ENCODE measurements at places on chromosomes 3 and 15.

DNA sequence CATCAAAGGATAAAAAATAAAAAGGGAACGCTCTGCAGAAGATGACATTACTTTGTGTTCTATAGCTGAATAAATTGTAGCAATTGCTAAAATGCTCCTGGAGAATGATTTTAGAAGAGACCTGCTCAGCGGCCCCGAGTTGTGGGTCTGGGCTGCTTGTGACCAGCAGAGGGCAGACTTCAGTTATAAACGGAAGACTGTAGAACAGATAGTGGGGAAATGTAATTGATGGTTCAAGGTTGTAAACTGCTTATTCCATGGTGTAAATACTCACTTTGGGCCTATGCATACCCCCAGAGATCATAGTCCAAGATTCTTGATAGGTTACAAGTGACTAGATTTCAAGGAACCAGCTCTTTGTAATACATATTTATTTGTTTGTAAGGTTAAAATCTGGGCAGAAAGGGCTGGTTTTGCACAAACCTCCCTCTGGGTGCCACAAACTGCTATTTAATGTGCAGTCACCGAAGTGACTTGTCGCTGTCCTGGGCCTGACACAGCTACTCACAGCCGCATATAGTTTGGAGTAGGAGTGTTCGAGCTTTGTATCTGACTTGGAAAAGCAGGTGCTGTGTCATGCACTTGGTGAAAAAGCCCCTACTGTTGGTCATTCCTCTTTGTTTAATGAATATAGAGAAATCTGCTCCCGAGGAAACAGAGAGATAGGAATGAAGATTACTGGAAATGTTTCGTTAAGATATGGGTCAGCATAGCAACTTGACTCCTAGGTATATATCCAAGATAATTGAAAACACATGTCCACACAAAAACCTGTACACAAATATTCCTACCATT, 34.7 kb upstream of the NDUFB4 start:
- no peak for DNase-seq

GRCh38 chr3:46500656-46501635, 3.2 kb downstream of the RTP3 start:
- no peak for DNase-seq

- peak; percentile 19 for DNase-seq
Observed at GRCh38 chr3:178583963-178584575, 47.8 kb downstream of the KCNMB2 start.

- no peak for DNase-seq
Observed at GRCh38 chr15:33894193-33894592, 74.1 kb upstream of the CHRM5 start.

DNA sequence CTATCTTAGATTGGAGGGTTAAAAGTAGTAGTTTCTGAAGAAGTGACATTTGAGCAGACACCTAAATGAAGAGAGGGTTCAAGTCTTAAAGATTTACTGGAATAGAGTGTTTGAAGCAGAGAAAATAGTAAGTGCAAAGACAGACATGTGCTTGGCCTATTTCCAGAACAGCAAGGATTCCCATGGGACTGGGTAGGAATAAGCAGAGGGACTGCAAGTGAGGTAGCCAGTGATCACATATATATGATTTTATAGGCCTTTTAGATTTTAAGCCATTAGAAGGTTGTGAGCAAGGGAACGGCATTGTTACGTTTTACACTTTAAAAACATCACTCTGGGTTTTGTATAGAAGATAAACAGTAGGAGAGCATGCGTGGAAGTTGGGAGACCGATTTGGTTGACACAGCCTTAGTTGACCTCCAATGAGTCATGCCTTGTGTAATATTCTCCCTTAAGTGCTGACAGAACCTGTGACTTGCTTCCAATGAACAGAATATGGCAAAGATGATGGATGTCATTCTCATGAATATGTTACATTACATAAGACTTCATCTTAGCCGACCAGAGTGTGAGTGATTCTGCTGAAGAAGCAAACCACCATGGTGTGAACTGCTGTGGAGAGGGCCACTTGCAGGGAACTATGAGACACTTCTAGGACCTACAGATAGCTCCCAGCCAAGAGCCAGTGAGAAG, 37.1 kb upstream of the SLC4A7 start:
- DNase-seq, result no peak

DNA sequence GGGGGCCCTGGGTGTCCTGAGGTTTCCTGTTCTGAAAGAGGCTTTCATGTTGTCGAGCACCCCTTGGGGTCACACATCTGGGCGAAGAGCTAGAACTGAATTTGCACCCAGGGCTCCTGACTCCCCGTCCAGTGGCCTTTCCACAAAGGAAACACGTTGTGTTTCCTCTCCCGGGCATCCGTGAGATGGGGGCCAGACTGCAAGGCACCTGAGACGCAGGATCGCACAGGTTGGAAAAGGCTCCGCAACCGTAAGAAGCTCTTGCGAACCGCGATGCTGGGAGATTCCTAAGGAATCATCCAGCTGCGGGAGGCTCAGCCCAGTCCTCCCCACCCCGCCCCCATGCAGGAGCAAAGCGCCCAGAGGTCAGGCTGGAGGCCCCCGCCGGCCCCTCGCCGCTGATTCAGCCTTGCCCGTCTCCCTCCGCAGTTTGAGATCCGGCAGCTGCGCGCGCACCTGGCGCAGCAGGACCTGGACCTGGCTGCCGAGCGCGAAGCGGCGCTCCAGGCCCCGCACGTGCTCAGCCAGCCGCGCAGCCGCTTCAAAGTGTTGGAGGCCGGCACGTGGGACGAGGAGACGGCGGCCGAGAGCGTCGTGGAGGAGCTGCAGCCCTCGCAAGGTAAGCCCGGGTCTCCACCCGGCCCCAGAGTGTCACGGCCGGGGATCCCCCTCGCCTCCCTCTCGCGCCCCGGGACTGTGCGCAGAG, 119.6 kb downstream of the ETFA start:
- no peak for DNase-seq

DNA sequence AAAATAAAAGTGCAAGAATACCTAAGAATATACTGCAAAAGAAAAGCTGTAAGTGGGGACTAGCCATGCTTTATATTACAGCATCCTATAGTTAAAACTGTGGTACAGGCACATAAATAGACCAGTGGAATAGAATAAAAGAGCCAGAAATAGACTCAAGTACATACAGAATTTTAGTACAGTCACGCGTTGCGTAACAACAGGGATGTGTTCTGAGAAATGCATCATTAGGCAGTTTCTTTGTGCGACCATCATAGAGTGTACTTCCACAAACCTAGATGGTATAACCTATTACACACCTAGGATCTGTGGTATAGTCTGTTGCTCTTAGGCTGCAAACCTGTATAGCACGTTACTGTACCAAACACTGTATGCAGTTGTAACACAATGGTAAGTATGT, 61.8 kb downstream of the PCCB start:
- no peak for DNase-seq

DNA sequence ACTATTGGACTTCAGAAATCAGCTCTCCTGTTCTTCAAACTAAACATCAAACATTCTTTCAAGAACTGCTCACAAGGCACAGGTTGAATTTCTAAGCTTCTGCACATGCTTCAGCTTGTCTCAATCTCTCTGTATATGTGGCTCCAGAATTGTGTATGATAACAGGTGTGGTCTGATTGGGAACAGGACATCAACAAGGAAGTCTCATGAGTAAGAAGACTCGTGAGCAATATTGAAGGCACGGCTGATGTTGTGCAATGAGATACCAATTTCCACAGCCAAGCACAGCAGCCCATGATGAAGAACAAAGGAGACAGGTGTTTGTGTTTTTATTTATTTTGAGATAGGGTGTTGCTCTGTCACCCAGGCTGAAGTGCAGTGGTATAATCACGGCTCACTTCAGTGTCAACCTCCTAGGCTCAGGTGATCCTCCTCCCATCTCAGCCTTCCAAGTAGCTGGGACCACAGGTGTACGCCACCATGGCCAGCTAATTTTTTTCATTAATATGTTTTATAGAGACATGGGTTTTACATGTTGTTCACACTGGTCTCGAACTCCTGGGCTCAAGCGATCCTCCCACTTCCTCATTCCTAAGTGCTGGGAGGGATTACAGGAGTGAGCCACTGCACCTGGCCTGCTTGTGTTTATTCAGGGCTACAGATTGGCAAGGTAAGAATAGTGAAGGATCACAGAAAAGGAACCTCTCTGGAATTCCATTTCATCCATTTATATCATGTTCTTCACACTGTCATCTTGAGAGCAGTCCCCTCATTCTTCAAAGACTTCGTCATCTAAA, 32.2 kb upstream of the ABHD17C start:
- no peak for DNase-seq

- DNase-seq, result no peak
Observed at GRCh38 chr15:51117270-51117669, 22.6 kb upstream of the TNFAIP8L3 start.
